ENCODE measurements at places on chromosomes 12 and 14.

DNA sequence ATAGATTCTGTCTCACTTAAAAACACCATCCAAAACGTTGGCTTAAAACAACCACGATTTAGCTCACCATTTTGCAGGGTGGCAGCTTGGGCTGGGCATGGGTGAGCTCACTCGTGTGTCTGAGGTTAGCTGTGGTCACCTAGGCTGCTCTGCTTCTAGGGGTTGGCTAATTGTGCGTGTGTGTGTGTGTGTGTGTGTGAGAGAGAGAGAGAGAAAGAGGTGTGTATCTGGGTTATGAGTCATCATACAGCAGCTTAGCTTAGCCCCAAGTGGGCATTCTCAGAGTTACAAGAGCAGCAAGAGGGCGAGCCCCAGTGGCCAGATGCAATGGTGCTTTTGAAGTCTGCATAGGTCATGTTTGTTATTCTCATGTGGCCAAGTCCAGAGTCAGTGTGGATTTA is 6.0 kb downstream of the FBXW8 start:
- peak; percentile 40 for DNase-seq

DNA sequence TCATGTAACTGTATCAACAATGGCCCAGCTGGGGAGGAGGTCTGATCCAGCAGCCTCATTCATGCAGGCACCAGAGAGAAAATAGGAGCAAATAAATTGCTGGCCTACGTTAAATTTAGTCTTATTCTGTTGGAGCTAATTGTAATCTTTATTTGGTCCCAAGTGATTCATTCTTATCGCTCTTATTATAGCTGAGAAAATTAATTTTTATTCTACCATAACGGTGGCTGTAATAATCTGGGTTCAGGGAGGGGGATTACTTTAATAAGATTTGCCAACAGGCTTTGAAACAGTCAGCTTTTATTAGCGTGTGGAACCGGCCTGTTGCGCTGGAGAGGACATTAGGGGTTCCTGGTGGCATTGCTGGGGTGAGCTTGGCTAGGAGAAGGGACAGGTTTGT is 254.9 kb downstream of the AACS start:
- no peak for DNase-seq

GRCh38 chr12:59322473-59322872 is 273.4 kb upstream of the SLC16A7 start:
- no peak for DNase-seq

GRCh38 chr12:3726456-3726855 is 26.5 kb downstream of the CRACR2A start:
- DNase-seq, result no peak

- no peak for DNase-seq
These were observed 776.6 kb downstream of the MED13L start for GRCh38 chr12:115500872-115501271.

DNA sequence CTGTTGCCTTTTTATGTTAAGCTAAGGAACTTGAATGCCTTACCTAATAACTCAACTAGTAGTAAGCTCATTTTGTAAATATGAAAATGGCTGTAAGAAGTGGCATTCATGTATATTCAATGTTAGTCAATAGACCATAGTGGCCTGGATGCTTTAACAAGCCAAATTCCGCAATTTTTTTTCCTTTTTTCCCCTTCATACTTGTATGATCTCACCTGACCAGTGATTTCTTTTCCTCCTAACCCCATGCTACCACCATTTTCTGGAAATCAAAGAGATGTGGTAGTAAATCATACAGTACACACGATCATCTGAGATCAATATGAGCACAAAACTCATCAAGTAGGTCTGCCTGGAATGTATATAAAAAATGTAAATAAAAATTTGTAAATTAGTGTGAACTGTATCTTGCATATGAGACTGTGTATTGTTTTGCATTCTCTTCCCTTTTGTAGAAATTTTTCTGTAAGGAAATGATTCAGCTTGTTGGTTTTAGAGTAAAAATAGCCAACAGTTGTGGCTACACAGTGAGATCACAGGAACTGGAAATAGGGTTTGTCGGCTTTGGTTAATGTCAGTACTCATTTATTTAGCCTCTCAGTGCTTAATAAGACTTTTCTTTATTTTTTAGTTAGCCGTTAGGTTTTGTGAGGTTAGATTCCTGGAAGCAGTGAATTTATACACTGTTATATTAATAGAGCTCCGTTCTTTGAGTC is 62.5 kb downstream of the ETNK1 start:
- DNase-seq, result no peak

DNA sequence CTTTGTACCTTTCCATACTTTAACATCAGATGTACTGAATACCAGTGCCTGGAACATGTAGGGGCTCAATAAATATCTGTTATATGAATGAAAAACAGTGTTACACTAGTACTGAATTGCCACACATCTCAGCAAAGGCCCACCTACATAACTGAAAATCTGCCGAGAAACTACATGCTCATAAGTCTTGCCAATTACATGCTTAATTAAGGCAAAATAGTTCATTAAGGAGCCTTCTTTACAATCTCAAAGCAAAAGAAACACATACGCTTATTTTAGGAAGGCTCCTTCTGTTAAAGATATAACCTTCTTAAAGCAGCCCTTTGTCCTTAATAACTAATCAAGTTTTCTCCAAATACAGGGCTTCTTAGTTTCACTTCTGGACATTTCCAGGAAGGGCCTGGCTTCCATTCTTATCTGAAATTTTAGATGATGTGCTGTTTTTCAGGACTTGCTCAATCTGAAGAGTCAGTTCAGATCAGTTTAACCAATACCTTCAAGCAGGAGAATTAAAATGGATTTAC is 11.5 kb downstream of the LIMA1 start:
- no peak for DNase-seq

DNA sequence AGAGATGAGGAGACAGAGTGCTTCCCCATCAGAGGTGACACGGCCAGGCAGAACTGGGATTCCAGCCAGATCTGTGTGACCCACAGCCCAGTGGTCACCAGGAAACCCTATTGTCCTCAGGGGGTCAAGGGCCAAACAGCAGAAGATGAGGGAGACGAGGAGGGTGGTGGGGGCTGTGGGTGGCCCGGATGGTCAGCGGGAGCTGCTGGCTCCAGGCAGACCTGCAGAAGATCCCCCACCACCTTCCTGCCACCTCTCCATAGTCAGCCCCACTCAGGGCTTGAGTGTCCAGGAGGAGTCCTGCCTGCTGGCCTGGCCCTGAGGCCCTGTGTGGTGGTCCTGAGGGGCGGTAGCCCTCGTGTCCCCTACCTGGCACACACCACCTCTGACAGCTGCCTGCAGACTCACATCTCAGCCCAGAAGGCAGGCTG is 136.8 kb downstream of the CALM1 start:
- no peak for DNase-seq

GRCh38 chr12:70719071-70719470 is 81.8 kb upstream of the PTPRB start:
- no peak for DNase-seq

GRCh38 chr12:51055060-51055459 is 6.9 kb downstream of the LETMD1 start:
- no peak for DNase-seq

DNA sequence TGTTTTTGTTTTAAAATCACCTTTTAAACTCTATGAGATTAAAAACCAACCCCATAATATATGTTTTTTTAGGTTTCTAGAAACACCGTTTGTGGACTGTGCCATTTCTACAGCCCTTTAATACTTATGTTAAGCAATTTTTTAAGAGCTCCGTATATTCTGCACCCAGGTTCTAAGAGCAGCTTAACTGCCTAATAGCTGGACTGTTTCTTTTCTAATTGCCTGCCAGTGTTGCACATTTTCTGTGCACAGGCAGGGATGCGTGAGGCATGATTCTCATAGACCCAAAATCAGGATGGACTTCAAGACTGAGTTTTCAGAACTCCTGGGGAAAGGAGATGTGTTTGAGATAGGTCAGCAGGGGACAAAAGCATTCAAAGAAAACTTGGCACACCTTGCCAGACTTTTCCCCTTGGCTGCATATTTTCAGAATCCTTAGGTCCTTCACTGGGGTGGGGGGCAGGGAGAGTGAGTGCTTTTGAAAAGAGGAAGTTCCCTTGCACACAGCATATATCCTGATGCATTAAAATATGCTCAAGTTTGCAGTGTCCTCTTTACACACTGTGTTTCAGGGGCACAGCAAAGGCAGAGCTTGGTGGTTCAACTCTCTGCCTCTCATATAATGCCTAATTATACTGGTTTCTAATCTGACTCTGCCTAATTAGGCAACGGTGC is 27.9 kb downstream of the TMEM30B start:
- DNase-seq, result no peak

DNA sequence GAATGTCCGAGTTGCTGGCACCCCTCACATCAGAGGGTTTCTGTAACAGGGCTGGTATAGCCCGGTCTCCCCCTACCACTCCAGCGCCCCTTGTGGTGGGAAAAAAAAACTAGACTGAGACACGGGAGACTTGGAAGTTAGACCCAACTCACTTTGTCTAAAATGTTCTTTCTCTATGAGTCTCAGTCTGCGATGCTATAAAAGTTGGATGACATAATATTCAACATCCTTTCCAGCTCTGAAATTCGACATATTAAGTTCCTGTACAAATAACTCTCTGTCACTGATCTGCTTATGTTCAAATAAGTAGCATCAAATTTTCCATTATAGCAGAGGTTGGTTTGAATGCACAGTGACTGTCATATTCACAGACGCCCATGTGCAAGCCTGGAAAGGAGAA is 25.7 kb upstream of the TC2N start:
- DNase-seq, result peak; percentile 20

Data from activated CD4-positive, alpha-beta T cell treated with anti-CD3 and anti-CD28 coated beads, Interleukin-2, amount 50 U/mL, for 1 hour (primary cell).